AG09319 (cell line): ENCODE measurements at places on chromosomes 2 and 18.

- no peak for DNase-seq
Observed at GRCh38 chr2:28515176-28515751, 19.4 kb downstream of the PLB1 start.

GRCh38 chr2:37005118-37005868 lies 39.0 kb upstream of the STRN start:
- no peak for DNase-seq

- DNase-seq, result no peak
Observed at GRCh38 chr2:28754321-28754720, 2.7 kb downstream of the PPP1CB start.

DNA sequence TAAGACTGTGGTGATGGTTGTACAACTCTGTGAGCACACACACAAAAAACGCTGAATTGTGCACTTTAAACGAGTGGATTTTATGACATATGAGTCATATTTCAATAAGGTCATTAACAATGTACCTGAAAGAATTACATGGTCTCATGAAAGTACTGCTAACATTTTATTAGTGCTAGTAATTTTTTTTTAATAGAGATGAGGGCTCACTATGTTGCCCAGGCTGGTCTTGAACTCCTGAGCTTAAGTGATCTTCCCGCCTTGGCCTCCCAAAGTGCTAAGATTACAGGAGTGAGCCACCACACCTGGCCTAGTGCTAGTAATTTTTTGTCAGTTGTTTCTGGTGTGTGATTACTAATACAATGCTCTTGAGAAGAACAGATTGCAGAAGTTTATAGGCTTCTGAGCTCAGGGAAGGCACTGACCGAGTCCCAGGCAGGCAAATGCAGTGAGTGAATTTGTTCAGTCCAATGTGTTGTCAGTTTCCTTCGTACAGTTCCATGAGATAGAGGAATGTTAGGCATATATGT lies 177.0 kb downstream of the TGIF1 start:
- no peak for DNase-seq

DNA sequence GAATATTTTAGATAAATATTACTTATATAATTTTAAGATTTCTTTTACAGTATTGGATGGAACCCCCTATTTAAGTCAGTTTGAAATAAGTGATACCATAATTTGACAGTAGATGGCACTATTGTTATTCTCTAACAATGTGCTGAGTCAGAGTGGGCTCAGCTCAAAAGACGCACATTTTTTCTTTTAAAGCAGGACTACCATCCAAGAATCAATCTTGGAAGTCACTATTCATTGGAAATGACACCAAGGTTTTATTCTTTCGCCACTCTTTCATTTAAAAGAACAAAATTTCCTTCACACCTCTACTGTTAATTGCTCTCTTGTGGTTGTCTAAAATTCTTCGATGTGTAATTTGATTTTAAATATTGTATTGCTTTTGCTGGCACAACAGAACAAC lies 32.6 kb upstream of the SPAG16 start:
- peak; percentile 59 for DNase-seq

GRCh38 chr2:210955591-210955990 lies 399.2 kb downstream of the CPS1 start:
- no peak for DNase-seq

- DNase-seq, result peak; percentile 64
Observed at GRCh38 chr2:173033084-173033483, 42.6 kb upstream of the MAP3K20 start.

GRCh38 chr2:106012001-106012590 lies 182.0 kb downstream of the UXS1 start:
- no peak for DNase-seq

- DNase-seq, result no peak
Observed at GRCh38 chr2:36473230-36473629, 117.7 kb downstream of the CRIM1 start.

- DNase-seq, result no peak
Observed at GRCh38 chr2:178244777-178245176, 50.5 kb downstream of the OSBPL6 start.

GRCh38 chr2:39243469-39244123 lies at the start of gene CDKL4:
Gene CDKL4, minus strand, starts transcription at chr2:39243970.
- no peak for DNase-seq
